ENCODE measurements at places on chromosomes 3 and 15.

GRCh38 chr3:111594205-111594604, 941 bp downstream of the ZBED2 start:
- DNase-seq = no peak

- DNase-seq = no peak
Observed at GRCh38 chr15:68812597-68813431, 7.9 kb downstream of the ANP32A start.

DNA sequence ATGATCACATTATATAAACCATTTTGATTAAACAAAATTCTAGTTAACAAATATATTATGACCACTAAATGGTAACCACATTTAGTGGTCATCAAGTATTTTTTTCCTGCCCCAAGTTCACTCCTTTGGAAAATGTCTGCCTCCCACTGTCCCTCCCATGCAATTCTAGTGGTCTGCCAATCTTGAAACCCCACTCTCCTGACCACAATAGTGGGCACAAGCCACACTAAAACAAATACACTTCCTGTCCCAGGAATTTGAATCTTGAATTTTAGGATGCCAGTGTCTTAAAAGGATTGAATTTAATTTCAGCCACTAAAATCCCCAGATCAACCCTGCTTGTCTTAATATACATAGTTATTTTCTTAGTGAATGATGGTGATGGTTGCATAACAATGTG, 14.0 kb upstream of the GPR156 start:
- DNase-seq = no peak

DNA sequence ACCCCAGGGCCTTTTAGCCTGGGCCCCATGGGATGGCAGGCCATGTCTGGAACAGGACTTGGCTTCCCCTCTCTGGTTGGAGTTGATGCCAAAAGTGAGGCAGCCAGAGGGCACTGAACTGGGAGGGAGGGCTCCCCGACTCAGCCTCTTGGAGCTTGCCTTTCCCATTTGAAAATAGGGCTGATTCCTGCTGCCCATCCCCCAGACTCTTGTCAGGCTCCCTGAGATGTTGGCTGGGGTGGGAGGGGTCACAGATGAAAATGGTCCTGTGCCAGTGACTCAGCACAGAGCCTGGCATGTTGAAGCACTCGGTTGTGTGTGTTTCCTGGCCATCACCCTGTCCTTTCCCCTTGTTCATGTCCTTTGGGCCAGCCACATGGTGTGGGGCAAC, 6.6 kb downstream of the PPCDC start:
- no peak for DNase-seq

DNA sequence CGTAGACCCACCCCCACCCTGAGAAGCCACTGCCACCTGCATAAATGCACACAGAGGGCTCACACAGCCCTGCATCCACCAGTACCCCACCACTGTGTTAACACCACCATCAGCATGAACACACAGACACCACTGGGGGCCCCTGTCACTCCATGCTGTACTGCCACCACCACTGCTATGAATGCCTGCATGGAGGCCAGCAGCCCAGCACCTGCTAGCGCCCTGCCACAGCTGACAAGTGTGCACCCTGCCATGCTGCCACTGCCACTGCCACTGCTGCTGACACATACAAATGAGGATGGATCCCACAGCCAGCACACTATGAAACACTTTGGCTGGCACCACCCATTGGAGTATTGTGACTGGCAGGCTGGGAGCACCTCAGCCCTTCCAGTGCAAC, 361.0 kb downstream of the TAFA4 start:
- DNase-seq = no peak

DNA sequence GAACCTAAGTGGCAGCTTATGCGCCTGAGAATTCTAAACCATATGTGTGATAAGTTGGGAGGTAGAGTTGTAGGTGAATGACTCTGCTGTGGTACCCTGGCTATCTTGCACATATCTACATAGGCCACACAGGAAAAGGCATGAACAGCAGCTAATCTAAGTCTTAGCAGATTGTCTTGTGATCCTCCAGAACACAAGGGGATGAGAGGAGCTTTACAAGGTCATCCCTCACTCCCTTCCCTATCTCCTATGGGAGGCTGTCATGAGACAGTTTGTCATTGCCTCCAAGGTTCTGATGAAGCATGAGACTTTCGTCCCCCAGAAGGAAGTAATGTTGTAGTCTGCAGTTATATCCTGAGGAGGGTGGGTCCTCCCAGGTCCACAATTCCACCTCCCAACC, 3.7 kb upstream of the ZNF662 start:
- DNase-seq = no peak

DNA sequence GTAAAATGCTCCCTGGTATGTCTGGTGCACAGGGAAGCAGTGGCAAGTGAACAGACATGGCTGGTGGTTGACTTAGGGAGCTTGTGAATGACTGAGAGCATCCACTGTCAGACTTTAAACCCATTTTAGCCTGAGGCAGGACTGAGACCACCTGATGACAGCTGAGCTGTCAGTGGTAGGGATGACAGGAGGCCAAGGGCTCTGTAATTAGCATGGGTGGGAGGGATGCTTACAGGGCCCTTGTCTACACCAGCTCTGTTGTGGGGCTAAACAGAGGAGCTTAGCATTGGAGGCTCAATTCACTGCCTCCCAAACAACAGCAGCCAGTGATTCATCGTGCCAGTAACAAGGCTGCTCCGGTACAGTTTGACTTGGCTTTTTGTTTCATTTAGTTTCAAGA, 169.4 kb downstream of the CHST2 start:
- DNase-seq = no peak

DNA sequence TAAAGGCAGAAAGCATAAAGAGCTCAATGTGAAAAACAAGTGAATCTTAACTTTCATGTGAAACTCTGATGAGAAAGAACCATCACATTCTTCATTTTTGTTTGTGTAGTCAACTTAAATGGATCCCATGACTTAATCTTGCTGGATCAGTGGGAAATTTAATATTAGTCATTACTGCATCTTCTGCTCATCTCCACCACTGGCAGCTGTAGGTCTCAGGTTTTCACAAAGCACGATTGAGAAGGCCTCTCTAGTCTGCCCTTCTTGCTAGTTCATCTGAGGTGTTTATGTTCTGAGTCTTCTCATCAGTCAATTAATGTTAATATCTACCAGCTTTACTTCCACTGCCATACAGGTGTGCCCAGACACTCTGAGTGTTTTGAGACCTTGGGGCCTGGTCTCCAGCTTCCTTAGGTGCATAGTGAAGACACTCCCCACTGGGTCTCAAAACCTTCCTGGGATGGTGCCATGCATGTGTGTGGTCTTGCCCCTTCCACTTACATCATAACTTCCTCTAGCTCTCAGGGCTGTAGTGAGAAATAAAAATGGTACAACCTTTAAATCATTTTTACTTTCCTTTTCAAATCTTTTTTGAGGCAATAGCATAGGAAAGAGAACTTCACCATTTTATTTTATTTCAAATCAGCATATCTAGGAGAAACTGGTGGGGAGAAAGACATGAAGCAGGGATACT, 421.6 kb upstream of the CBLB start:
- DNase-seq = no peak

- DNase-seq = no peak
Observed at GRCh38 chr15:35737441-35737840, 191.5 kb upstream of the DPH6 start.

DNA sequence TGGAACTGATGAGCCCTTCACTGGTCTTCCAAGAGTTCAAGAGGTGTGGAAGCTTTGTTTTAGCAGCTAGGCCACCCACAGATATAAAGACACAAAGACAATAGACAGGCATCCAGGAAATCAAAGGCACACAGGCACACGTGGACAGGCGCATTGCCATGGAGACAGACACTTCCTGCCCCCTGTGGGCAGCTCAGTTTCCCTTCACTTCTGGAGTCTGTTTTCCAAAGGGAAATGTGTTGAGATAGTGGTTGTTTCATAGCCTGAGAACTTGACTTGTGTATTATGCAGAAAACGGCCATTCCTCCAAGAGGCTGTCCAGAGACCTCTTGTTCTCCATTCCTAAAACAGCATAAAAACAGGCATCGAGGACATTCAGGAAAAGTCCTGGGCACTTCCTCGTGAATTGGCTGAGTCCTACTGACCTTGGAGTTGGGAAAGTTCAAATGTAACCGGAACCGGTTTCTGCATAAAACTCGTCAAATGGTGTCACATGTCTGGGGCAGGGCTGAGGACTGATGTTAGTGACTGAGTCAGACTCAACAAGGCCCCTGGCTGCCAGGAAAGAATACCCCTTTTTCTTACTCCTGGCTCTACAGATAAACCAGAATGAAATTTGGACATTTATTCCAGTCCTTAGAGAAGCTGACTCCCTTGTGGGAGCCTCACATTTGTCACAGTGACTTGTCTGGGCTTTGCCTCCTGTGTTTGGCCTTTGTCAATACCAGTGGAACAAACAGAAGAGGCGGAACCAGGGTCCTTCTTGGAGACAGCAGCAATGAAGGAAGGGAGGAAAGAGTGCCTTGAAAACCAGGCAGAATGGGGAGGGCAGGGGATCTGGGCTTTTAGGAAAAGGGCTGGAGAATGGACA, 1.3 kb downstream of the ALPK3 start:
- DNase-seq = no peak

DNA sequence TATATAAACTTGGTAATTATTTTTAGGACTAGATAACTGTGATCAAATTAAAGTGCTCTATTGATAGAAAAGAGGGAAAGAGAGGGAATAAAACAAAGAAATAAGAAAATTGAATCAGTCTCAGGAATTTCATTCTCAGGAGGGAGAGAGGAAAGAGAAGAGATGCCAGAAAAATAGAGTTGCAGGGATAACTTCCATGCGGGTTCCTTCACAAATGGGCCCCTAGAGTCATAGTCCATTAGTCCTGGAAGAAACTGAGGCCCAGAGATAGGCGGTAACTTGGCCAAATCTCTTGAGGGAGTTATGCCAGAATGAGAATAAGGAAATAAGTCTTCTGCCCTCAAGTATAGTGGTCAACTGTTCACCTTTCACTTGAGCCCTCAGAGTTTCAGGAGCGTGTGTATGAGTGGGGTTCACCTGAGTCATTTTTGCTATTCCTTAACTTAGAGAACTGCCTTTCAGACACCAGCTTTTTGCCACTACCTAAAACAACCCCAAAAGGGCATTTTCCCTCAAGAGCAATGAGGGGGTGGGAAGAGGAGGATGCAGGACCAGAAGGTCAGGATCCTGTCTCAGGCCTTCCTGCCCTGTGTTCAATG, 192.6 kb downstream of the MEX3B start:
- no peak for DNase-seq

DNA sequence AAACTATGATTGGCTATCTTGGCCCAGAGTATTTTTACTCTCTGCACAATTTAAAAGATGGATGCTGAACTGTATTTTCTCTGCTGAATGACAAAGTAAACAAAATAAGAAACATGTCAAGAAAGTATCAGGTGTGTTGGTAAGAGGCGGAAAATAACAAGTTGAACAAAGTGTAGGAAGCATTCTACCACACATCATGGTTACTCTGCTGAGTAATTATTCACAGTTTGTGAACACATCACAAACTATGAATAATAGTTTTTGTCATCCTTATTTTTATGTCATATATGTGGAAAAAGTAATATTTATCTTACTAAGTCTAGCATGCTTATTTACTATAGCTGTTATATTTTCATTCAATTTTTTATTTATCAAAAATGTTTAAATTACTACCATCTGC, 229.2 kb downstream of the MBNL1 start:
- DNase-seq = no peak

- no peak for DNase-seq
Observed at GRCh38 chr3:1082108-1082507, 10.7 kb upstream of the CNTN6 start.

GRCh38 chr3:110077093-110077492, 739.7 kb upstream of the DPPA4 start:
- no peak for DNase-seq

DNA sequence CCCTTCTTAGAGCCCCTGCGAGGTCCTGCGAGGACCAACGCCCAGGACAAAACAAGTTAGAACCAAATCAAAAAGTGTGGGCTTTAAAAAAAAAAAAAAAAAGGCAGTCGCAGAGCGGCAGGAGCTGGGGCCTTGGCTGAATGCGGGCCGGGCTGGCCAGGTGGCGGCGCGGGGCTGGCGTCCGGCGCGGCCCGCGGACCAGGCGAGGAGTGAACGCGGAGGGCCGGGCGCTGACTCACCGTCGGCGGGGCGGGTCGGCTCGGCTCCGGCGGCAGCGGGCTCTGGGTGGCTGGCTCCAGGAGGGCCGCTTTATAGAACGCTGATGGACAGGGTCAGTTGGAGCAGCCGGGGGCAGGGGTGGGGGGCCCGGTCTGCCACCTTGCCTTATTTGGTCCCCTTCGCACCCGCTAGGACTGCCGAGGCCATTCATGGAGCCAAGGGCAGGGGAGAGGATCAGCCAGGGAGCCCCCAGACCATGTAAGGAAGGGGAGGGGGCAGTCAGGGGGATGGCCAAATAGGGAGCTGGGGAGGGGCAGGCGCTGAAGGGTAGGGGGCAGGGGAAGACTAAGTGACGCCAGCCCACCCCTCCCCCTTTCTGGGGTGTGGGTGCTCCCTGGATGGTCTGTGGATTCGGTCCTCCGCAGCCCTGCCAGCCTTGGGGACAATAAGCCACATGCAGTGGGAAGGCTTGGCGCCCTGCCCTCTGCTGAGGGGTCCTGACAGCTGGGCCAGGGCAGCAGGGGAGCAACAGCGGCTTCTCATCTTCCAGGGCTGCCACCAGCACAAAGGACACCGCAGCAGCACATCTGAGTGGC, at the start of gene ACTC1:
TSS of gene ACTC1 (minus strand) at position 283 of the 815 bp plus-strand sequence. CDS start 741 bp downstream, outside the sequence.
- no peak for DNase-seq

- no peak for DNase-seq
Observed at GRCh38 chr3:108664266-108664665, 74.7 kb downstream of the DZIP3 start.

GRCh38 chr3:187016639-187017345, 86.5 kb downstream of the ST6GAL1 start:
- DNase-seq = no peak

DNA sequence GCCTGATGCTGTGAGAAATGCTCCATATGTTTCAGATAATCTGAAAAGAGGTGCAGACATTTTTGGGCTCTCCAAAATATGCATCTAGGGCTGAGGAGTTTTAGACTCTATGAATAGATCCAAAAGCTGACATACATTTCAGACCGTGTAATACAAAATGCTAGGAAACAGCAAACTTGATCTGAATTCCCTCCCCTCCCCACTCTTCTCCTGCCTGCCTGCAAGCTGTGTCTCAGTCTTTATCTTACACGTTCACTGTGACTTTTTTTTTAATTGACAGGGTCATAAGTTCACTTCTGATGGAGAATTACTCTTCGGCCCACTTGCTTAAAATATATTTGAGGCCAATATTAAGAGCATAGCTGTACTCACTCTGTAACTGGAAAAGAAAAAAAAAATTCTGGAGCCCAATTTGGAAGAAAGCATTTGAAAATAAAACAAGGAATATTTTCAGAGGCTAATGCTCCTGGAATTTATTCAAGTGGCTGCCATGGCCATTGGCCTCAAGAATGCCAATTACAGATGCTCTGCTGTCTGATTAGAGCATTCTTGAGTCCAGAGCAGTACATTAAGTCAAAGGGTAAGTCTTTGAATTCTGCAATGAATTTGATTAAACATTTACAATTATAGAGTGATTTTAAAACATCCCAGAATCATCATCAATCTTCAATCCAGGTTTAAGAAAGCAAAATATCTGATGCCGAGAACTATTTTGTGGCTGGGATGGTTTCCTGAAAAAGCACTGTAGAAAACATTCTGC, 146.2 kb upstream of the SEMA6D start:
- DNase-seq = no peak
